ENCODE measurements at places on chromosomes 5 and 9.
A peak's percentile ranks its signal among the peaks of the same experiment; 100 is the strongest.

GRCh38 chr5:133889271-133889905 lies 79.0 kb downstream of the C5orf15 start:
- no peak for DNase-seq

- DNase-seq, result no peak
Measured at GRCh38 chr5:94244921-94245320, 373.5 kb downstream of the KIAA0825 start.

DNA sequence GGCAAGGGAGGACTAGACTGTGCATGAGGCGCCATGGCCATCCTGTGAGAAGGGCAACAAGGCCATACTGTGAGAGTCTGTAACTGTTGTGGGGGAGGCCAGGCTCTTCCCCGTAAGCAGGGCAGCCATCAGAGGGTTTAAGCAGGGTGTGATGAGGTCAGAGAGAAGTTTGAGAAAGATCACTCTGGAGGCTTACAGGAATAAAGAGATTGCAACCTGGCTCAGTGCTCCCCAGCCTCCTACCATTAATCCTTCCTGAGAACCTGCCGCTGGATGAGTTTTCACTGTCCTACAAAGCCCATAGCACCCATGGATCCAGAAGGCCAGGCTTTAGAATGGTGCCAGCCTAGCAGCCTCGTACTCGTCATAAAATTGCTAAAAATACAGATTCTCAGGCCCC lies 14.4 kb upstream of the TRMT10B start:
- no peak for DNase-seq

GRCh38 chr5:92580814-92581213 lies 1000.2 kb downstream of the NR2F1-AS1 start:
- DNase-seq, result no peak

DNA sequence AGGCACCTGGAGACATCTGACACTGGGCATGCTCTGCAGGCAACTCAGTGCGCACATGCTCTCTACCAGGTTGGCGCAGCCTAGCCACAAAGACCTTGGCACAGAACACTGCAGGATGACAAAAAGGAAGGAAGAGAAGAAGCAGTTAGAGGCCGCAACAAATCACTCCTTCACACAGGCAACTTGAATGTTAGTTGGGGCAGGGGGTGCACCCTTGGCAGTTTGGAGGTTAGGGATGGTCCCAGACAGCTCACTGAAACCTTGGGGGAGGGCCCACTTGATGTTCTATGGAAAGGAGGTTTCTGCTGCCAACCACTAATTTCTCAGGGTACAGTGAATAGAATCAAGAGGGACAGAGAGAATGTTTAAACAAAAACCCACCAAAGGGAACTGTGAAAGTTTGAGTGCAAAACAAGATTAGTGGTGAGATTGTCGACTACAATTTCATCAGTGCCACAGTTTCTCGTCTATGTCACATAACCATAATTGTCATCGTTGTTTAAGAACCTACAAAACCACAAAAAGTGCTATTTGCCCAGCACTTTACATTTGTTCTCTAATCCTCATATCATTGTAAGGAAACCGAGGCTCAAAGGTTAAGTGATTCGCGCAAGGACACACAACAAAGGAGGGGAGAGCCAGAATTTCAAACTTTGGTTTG lies 48.7 kb downstream of the FBXW11 start:
- DNase-seq, result peak; percentile 25

DNA sequence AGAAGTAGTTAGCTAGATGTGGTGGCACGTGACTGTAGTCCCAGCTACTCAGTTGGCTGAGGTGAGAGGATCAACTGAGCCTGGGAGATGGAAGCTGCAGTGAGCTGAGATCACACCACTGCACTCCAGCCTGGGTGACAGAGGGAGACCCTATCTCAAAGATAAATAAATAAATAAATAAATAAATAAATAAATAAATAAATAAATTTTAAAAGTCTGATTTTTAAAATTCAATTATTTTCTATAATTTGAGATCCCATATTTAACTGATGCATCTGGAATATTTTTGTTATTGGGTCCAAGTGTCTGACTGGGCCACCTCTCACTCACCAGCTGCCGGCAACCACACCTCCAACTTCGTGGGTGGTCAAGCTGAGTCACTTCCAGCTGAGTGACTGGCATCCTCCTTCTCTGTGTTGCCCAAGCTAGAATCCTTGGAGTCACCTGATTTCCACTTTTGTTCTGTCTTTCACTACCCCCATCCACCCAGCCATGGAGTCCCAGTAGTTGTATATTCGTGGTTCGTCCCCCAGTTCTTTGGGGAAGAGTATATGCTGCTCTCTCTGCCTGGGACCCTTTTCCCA lies 70.9 kb downstream of the EGFLAM start:
- DNase-seq, result no peak

GRCh38 chr5:129912601-129913255 lies 8.5 kb downstream of the CHSY3 start:
- peak; percentile 48 for DNase-seq

GRCh38 chr5:142222866-142223558 lies 101.8 kb downstream of the SPRY4 start:
- no peak for DNase-seq

DNA sequence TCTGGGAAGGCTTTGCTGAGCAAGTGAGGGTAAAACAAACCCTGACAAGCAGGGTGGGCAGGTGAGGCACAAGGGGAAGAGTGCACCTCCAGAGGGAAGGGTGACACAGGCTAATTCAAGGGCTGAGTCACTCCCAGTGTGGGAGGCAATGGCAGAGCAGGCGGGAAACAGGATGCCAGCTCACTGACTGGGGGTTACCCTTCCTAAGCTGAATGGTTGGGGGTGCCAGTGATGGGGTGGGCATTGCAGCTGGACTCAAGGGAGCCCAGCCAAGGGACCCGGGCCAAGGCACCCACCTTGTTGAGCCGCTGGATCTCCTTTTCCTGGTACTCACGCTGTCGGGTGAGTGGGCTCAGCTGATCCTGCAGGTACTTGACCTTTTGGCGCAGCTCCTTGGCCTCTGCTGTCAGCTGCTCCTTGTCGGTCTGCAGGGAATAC lies 18.4 kb downstream of the GPX3 start:
- no peak for DNase-seq

DNA sequence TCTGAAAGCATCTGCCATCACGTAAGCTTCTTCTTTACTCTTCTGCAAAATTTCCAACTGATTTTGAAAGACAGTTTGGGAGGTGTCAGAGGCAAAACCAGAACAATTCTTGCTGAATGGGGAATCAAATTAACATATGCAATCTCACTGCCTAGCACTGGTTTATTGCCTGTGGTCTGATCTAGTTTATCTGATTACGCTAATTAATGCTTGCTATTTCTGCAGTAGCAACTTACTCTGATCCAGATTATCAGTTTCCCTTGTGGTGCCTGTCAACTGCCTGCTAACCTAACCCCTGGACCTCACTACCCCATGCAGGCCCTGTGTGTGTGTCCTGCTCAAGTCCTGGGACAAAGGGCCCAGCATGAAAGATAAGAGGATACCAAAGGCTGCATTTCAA lies 40.3 kb downstream of the CCDC125 start:
- DNase-seq, result no peak

DNA sequence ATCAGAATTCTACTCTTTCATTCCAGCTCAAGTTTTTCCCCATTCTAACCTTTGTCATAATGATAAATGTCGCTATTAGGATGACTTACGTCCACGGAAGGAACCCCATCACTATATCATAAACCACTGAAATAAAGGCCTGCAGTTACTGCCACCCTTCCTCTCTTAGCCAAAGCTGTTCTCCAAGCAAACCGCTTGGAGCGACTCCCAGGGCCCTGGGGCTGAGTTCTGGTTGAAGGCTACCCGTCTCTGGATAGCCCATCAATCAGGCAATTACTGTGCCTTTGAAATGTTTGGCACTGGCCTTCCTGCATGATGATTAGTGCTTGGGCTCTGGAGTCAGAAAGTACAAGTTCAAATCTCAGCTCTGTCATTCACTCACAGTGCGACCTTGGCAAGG lies 386.0 kb downstream of the SPOCK1 start:
- DNase-seq, result no peak

DNA sequence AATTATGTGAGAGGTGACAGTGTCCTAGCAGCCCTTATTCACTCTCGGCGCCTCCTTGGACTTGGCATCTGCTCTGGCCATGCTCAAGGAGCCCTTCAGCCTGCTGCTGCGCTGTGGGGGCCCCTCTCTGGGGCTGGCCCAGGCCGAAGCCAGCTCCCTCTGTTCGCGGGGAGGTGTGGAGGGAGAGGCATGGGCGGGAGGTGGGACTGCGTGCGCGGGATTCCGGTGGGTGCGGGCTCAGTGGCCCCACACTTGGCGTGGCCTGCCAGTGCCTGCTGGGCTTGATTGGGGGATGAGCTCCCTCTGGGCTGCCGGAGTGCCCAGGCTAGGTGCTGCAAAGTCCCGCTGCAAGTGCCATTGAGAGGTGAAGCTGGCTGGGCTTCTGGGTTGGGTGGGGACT lies 12.9 kb upstream of the DMRTA1 start:
- DNase-seq, result no peak

- DNase-seq, result peak; percentile 45
Measured at GRCh38 chr5:170360709-170361108, 28.5 kb downstream of the KCNMB1 start.

DNA sequence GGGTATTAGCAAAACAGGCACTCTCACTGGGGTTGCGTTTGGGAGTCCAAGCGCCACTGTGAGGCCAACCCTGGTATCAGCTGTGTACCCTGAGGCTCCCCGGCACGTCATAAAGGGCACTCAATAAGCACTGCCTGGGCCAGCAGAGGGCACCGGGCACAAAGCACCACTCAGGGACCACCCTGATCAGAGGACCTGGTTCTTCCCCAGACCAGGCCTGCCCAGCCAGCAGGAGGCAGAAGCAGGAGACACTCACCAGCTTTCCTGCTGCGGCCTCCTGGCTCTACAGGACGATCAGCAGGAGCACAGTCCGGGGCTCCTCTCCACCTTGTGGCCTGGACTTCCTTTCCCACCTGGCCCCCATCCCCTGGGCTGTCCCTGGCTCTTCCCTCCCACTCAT lies 12.6 kb downstream of the MGAT1 start:
- DNase-seq, result no peak

DNA sequence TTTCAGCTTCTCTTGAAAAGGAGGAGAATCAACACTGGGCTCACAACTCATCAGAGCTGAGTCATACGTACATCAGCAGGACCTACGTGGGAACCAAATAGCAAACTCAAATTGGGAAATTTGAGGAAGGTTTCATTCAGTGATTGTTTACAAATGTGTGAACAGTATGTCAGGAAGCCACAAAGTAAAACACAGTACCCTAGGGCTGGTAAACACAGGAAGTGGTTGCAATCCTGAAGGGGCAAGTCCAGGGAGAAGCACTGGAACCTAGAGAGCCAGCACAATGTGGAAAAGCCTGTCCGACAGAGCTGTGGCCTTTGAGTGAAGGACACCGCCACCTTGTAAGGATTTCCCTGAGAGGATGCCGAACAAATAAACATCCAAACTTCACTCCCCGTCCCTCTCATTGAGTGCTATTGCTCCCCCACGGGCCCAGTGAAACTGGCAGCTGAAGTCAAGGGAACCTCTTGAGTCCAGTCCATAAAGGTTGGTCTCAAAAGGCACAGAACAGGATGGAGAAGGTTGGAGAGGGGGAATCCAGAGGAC lies 26.7 kb upstream of the RICTOR start:
- DNase-seq, result peak; percentile 50

- DNase-seq, result no peak
Measured at GRCh38 chr9:133959171-133959570, 33.0 kb downstream of the VAV2 start.
